ENCODE measurements at places on chromosomes 7 and 10.

GRCh38 chr10:117805139-117805538, 241.6 kb downstream of the RAB11FIP2 start:
- no peak for DNase-seq

DNA sequence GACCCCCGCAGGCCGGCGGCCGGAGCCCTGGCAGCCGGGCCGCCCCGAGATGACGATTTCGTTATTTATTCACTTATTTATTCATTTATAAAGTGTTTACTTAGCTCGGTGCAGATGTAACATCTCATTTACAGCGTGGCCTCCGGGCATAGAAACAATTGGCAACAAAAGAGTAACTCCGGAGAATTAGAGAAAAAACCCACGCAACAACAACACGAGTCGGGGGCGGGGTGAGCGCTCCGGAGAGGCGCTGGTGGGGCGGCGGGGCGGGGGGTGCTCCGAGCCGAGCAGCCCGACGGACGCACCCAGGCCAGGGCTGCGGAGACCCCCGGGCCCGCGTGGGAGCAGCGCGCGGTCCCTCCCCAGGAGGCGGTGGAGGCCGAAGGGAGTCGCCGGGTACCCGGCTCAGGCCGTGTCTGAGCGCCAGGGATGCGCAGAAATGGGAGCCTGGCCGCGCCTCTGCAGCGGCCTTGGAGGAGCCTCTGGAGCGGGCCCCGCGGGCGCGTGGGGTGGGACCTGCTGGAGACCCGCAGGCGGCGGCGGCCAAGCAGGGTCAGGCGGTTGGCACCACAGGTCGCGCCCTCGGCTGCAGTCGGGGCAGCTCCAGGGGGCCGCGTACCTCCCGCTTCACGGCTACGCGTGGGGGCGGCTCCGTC, 14.3 kb downstream of the UNCX start:
- DNase-seq: no peak

DNA sequence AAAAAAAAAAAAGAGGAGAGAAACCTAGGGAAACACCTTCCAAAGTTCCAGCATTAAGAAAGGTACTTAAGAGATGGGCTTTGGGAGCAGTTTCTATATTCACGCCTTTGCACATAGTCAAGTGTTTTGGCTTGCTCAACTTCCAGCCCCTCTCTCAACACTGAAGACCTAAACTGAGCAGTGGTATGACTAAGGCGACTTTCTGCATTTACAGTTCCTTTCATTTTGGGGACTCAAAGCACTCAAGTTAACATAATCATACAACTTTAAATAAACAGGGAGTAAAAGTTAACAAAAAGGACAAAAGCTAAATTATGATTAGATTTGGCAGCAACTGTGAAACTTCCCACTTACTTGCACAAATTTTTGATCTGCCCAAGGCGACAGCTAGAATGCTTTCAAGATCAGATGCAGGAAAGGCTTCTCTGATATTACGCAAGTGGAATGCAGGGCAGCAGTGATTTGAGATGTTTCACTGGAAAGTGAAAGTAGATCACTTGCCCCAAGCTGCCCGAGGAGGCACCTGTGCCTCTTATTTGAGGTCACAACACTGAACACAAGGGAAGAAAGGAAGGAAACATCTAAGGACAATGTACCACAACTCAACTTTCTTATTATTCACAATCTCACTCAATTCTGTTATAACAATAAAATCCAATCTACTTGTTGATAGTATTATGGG, 199.5 kb downstream of the SKAP2 start:
- peak; percentile 37 for DNase-seq

- DNase-seq: no peak
Observed at GRCh38 chr7:10237306-10237705, 736.4 kb upstream of the PHF14 start.

- no peak for DNase-seq
Observed at GRCh38 chr7:105450177-105450861, 61.6 kb upstream of the SRPK2 start.

DNA sequence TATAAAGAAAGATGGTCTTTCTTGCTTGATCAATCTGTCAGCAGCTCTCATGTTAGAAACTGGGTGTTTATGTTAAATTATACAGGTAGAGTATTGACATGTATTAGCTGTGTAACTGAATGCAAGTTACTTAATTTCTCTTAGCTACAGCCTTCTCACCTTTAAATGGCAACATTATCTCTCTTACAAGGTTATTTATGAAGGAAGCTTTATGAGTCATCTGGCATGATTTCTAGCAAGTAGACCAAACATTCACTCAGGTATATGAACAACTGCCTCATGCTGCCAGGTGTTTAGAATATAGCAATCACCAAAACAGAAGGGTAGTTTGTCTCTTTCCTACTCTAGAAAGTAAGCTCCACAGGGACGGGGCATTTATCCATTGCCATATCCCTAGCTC, 8.5 kb downstream of the ARL4A start:
- DNase-seq: no peak

- no peak for DNase-seq
Observed at GRCh38 chr7:54476609-54477008, 65.6 kb upstream of the VSTM2A start.

DNA sequence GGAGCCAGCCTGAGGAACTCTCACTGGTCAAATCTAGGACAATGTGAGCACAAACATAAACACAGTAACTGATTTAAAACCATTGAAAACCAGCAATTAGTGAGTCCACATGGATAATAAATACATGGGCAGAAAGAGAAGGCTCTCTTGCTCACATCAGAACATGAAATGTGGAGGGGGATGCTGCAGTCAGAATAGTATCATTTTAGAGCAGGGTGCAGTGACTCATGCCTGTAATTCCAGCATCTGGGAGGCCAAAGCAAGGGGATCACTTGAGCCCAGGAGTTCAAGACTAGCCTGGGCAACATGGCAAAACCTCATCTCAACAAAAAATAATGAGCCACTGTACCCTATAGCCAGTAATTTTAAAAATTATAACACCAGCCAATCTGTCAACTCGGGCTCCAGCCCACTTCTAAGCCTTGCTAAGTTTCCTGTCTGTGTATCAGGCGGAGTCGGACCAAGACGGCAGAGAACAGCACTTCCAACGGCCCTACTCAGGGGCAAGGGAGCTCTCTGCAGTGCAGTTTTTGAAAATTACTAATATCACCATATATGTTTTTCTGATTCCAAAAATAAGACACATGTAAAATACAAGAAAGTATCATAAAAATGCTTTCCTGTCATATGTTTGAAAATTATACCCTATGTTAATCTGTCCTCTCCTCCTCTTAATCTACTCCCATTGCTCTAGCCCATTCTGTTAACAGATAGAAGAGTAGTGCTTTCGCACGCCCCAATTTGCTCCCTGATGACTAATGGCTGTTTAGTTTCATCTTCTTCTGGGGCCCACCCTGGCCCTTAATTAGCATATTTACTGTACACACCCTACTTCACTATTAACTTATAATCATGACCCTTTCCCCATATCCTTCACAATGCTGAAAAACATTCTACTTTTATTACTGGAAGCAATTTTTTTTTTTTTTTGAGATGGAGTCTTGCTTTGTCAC, 17.1 kb downstream of the URGCP start:
- no peak for DNase-seq

DNA sequence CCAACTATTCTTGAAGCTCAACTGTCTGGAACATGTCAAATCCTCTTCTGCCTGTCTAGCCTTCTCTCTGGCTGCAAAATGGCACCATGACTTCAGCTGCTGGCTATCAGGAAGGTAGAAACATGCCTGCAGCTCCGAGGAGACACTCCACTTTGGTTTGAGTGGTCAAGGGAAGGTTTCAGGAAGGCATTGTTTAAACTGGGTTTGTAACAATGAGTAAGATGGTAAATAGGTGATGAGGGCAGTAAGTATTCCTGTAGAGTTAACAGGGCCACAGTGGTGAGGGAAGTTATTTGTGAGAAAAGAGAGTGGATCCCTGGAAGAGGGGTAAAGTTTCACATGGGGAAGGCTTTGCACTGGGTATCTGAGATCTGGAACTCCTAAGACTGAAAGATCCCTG, 231.5 kb downstream of the ABCA13 start:
- no peak for DNase-seq

GRCh38 chr7:129832701-129833227, 120.0 kb downstream of the UBE2H start:
- DNase-seq: no peak

- DNase-seq: peak; percentile 45
Observed at GRCh38 chr7:24025094-24025493, 258.9 kb upstream of the NPY start.

- no peak for DNase-seq
Observed at GRCh38 chr7:99720800-99721595, 14.0 kb downstream of the CYP3A7 start.

DNA sequence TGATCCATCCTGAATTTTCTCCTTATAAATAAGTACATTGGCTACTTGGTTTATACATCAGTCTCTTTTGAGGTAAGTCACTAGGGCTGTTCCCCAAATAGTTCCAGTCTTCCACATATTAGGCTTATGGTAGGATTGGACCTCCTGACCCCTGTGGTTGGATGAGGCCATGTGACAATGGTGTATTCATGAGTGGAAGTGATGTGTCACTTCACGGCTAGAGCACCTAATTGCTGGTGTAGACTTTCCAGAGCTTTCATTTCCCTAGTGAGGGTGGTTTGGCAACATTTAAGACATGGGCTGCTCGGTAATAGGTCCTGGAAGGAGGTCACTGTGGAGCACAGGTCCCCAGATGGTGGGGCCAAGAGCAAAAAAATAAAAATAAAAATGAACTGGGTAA, 141.2 kb upstream of the ABCB5 start:
- no peak for DNase-seq

- peak; percentile 74 for DNase-seq
Observed at GRCh38 chr10:79250259-79250658, 97.0 kb upstream of the PPIF start.

GRCh38 chr7:17384400-17384799, 85.9 kb downstream of the AHR start:
- no peak for DNase-seq

DNA sequence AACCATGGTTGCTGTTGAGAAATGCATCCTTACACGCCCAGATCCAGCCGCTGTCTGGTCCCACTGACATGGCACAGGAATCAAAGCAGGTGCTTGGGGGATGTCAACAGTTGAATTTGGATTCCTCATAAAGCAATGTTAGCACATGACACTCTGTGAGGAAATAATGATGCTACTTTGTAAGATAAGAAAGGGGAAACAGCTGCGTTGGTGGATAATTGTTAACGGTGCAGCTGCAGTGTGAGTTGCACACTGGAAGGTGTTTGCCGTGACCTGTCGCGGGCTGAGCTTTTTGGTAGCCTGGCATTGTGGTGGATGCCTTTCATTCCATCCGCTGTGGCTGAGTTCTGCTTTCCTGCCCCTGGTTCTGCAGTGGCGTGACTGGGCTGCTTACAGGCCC, 113.9 kb downstream of the MGMT start:
- no peak for DNase-seq

DNA sequence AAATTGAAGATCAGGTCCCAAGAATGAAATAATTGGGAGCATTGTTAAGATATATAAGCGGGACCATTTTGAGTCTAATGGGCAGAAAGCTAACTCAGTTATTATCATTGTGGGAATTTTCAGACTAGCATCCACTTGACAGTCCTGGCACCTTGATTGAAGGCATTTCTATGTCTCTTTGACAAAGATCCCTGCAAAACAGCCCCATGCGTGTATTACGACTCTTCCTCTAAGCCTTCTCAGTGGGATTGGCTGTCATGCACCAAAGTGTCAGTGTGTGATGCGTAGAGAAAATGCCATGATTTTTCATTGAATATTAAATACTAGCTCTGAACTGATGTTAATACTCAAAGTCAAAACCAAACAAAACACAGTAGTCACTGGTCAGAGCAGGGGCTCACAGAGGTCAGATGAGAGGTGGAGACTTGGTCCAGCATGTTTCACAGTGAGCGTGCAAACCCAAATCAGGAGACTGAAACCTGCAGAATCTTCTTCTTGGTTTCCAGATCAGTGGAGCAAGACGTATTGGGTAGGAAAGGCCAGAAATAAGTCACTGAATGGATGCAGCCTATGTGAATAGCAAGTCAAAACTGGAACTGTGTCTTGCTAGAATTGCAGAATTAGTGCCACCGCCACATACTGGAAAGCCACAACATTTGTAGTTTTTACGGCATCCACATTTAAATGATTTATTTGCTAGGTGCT, 303.6 kb upstream of the AKR1E2 start:
- peak; percentile 62 for DNase-seq

DNA sequence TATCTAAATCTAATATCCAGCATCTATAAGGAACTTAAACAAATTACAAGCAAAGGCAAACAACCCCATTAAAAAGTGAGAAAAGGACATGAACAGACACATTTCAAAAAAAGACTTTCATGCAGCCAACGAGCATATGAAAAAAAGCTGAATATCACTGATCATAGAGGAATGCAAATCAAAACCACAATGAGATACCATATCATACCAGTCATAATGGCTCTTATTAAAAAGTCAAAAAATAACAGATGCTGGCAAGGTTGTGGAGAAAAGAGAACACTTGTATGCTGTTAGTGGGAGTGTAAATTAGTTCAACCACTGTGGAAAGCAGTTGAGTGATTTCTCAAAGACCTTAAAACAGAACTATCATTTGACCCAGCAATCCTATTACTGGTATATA, 334.4 kb upstream of the CACNA2D1 start:
- no peak for DNase-seq

Data from GM12865 (cell line).